ENCODE measurements at places on chromosomes 2 and 18. TPM values are rescaled to one million over a fixed set of nuclear protein-coding genes. Genes with fewer than 3 reads are reported as not detected.

EFHD1 gene
- 41.9 TPM for total RNA-seq

DNA sequence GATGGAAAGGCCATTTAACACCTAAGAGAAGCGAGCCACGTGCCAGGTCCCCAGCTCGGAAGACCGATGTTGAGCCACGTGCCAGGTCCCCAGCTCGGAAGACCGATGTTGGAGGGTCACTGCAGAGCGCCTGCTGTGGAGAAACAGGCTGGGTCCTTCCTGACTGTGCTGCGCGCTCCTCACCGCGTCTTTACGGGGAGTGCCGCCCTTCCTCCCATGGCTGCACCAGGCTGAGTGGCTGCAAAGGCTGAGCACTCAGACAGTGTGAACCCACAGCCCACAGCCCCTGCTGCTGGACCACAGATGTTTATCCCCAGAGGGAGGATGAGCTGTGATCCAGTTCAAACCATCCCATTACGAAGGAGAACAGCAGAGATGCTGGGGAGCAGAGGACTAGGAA lies 55.7 kb downstream of the RTP5 start:
- DNase-seq: no peak

DNA sequence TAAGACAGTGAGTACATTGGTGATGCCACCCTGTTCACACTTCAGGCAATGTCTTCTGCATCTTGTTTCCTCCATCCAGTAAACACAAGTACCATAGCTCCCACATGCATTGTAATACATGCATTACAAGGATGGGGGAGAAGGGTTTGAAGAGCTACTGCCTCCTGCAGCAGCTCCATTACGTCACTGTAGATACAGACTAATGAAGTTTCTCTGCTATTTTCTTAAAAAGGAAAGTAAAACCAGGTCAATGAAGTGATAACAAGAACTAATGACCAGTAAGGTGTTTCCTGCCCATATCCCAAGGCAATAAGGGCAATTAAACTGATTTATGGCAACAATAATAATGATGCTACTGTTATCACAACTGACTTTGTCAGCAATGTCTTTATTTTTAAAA lies 18.2 kb upstream of the BBS5 start:
- DNase-seq: no peak

APCDD1 gene
- 43.1 TPM for total RNA-seq

DNA sequence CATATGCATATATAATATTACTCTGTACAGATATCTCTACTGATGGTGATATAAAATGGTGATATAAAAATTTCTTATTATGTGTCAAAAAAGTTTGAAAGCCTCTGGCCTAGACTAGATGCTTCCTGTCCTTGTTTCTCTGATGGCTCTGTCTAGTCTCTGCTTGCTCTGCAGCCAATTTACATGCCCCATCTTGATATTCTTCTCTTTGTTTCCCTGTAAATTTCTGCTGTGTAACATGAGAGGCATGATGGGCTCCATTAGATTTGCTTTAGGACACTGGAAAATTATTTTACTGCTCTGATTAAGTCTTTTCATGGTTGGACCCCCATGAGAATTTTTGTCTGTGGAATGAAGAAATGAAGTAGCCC lies 24.3 kb downstream of the BABAM2 start:
- DNase-seq: no peak

DSG3 gene
- not detected for total RNA-seq

- DNase-seq: no peak
Observed at GRCh38 chr2:130853391-130853790, 16.7 kb downstream of the ARHGEF4 start.

DNA sequence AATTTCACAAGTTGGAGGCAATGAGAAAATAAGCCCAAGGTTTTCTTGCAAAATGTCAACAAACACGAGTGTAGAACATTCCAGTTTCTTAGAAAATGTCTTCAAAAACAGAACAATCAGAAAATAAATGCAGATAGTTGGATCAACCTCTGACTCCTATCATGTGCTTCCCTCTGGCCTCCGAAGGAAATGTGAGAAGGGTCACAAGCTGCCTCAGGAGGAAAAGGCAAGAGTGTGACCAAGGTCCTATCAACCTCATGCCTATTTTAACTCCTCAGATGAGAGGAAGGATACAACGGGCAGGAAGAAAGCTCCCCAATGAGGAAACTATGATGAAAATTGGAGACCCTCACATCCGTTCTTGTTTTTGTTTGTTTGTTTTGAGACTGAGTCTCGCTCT lies 7.9 kb downstream of the SCYGR5 start:
- no peak for DNase-seq

APLF gene
- 14.4 TPM for total RNA-seq

HDHD2 gene
- 42.7 TPM for total RNA-seq

Measured in sciatic nerve (tissue), 2 donors.